Suppressor macrophage treated with lipopolysaccharide for 1 hour (primary cell): ENCODE measurements at places on chromosomes 1 and 21.

DNA sequence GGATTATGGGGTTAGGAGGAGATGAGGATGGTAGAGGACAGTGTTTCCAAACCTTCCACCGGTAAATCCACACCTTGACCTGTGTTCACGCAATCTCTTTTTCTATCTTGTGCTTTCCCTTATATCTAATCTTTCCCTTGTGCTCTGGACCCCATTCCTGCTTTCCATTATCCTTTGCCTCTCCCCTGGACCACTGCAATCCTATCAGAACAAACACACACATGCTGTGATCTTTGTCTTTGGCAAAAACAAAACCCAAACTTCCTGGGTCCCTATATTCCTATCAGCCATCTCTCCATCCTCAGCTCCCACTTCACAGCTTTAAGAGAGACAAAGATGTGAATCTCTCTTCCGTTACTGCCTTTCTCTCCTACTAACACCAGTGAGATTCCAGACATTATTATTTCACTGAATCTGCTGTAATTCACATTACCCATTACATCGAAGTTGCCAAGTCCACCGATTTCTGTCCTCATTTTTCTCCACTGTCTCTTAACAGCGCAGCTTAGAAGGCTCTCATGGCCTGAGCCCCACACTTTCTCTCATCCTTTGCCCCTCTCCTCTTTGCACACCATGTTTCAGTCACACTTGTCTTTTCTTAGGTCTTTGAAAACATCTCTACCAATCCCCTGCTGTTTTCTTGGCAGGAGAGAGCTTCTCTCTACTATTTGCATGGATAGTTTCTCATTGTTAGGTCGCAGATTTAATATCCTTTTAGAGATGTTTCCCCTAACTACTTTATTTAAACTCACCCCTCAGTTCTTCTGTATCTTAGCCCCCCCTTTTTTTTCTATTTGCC, 230.0 kb upstream of the B3GALT2 start:
- no peak for DNase-seq

GRCh38 chr1:205448540-205449253, 7.1 kb downstream of the BLACAT1 start:
- DNase-seq = no peak

DNA sequence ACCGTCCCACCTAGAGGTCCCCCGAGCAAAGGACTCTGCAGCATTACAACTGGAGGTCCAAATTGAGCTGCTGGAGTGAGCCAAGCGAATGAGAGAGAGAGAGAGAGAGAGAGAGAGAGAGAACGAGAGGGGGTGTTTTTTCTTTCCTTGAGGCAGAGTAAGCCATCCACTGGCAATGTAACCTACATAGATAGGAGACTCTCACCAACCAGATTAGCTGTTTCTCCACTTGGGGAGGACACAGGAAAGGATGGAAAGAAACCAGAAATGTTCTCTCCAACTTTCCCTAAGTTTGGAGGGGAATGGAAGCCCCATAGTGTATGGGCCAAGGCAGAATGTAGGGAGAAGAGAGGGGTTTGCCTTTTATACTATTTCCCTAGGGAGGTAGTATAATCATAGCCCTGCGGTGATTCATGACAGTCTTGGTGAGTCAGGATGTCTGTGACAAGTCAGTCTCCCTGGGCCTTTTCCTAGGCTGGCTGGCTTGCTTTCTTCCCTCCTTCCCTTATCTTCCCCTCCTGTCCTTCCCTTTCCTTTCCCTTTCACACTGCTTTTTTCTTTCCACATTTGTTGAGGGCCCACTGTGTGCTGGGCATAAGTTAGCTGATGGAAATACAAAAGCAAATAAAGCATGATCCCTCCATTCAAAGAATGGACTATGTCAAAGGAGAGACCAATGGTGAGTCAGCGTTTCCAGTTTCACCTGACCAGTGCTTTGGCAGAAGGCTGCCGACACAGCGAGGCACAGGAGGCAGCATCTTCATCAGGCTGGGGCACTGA, 7.1 kb downstream of the FNDC7 start:
- DNase-seq = peak; percentile 50

GRCh38 chr1:47976267-47976666, 20.9 kb downstream of the TRABD2B start:
- no peak for DNase-seq

DNA sequence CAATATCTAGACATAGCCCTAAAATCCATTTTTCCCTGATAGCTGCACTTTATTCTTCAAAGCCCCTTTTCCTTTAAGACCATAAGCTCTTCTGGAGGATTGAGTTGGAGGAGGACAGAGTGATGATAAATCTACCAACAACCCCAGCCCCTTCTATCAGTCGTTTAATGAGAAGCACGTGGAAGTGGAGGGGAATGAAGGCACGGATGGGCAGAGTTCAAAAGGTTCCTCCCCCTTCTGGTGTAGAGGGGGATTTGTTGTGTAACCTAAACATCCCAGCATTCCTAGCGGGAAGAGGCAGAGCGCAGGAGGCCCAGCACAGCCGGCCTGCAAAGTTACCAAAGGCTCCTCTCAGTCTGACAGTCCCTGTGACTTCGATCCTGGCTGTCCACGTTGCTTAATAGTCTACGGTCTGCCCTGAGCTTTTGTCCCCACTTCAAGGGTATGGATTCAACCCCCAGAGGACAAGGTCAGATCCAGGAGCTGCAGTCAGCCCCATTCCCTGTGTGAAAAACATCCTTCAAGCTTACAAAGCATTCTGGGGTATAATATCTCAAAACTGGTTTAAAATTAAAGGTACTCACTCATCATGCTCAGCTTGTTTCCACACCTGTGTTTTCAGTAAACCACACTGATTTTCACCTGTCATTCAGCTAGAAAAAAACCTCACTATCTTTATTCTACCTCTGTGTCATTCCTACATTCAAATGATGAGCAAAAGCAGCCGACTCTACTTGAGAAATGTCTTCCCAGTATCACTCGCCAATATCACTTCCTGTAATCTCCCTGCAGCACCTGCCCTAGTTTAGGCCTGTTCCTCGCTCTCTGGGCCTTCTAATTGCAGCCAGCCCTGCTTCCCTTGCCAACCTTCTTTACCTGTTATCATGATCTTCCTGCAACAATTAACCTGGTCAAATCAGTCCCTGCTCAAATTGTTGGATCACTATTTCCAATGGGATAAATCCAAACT, 117.9 kb downstream of the PLPP3 start:
- DNase-seq = no peak

DNA sequence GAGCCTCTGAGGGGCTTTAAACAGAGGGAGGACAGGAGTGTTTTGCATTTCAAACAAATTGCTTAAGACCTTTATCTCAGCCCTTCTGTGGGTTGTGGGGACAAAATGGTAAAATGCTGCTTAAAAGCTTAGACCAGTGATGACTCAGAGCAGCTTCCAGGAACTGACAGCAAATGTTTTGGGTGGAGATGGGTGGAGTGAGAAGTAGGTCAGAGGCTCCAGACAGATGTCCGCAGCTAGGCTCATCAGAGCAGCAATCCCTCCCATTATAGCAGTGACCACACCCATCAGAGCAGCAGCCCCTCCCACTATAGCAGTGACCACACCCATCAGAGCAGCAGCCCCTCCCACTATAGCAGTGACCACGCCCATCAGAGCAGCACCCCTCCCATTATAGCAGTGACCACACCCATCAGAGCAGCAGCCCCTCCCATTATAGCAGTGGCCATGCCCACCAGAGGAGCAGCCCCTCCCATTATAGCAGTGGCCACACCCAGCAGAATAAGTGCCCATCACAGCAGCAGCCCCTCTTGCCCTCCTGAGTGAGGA, 532.2 kb downstream of the MATN1 start:
- DNase-seq = peak; percentile 60

GRCh38 chr21:28464988-28465387, 527.7 kb downstream of the LTN1 start:
- no peak for DNase-seq

- no peak for DNase-seq
These were observed 3.7 kb upstream of the KIAA1614 start for GRCh38 chr1:180909005-180909414.
